AML-193 (cell line): ENCODE measurements at places on chromosomes 12 and 14.

DNA sequence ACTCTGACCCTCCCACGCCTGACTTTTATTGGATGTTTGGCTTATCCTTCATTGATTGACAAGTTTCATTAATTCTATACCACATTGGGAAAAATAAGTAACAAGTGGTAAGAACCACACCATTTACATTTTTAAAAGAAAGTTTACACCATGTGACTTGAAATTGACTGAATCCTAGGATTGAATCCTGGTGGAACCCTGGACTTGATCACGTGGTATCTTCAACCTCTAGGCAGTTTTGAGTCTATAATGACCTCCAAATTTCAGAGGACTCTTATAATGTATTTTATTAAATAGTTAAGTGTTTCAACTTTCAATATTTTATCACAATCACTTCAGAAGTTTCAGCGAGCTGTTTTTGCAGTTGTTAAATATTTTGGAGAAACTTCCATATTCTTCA, 172.0 kb downstream of the SLC6A15 start:
- no peak for DNase-seq

DNA sequence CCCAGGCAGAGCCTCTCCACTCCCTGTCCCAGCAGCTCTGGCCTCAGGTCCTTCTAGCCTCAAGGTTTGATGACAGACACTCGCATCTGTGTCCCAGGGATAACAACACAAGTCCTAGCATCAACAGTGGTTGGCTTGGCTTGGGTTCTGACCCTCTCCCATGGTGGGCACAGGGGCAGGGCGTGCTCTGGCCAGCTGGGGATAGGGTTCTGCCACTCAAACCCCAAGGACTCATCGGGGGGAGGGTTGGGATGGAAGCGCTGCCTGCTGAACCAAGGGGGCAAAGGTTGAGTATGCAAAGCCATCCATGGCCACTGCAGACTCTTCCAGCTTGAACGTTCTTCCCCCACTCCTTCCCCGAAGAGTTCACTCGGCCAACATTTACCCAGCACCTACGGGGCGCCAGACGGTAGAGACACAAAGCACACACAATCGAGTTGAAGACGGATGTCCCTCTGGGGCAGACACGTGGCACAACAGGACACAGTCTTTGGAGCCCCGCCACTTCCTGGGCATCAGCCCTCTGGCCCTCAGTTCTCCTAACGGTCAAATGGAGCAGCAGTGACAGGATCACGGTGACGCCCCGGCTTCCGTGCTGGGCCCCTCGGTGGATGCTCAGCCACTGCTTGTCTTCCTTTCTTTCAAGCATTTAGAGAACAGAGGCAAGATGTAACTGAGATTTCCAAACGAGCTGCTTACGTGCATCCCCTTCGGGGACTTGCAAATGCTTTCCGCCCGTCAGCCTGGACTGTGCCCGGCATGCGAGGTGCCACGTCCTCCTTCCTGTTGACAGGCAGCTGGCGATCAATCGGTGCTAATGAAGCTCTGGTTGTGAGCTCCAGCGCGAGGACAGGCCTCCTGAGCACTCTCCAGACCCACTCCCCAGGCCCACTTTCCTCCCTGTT, 42.6 kb downstream of the DLK1 start:
- no peak for DNase-seq

DNA sequence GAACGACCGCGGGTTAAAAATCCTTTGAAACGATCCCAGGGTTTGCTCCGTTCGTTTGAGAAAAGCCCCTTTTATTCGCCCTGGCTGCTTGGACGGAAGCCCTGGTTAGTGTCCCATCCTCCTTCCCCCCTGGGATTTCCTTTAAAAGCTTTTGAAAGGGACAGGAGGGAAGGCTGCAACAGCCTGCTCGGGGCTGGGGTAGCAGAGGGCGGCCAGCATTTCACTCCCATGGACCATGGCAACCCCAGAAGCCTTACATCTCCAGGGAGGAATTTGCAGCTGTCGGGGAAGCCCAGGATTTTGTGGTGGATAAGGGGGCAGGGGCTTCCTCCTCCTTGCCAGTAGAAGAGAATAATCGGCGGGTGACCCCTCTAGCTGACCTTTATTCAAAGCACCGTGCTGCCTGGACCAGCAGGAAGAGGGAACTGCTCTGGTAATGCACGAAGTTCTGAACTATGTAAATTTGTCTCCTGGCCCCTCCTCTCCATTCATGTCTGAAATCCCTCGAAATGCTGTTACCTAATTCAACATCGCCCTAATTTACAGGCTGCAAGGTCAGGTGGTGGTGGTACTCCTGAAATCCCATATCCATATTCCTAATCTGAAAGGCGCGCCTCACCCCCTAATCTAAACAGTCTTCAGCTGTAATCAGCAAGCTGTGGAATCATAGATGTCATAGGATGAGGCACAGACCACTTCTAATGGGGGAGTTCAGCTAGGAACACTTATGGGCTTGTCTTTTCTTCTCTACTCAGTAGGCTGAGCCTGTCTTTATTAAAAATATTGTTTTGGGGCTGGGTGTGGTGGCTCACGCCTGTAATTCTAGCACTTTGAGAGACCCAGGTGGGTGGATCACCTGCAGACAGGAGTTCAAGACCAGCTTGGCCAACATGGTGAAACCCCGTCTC, 1.0 kb upstream of the CLIP1 start:
- peak; percentile 44 for DNase-seq

GRCh38 chr12:92796650-92797049, 93.9 kb downstream of the PLEKHG7 start:
- no peak for DNase-seq

DNA sequence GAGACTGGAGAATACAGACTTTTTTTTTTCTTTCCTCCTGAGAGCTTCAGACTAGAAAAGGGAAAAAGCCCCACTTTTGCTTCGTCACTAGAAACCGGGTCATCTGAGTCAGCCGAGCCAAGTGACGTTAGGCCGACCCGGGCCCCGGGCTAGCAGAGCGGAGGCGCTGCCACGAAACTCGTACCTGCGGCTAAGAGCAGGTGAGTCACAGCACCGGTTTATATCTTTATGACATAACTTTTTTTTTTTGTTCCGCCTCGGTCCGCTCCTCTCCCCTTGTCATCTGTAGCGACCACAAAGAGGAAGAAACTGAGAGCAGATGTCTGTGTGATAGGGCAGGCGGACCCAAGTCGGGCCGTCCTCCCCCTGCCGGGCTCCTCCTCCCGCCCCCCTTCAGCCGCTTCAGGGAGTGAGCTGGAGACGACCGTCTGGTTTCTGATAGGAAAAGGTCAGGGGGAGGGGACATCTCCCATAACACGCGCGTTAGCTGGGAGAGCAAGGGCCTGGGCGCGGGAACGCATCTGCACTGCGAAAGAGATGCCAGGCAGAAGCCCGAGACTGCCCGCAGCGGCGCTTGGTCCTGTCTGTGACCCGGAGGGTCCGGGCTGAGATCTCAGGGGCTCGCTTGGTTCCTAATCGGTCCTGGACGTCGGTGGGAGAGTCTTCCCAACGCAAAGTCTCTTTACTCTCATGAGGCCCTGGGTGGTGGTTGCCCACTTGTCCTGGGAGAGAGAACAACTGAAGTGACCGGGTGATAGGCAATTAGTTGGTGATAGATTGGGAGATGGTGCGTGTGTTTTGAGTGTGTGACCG, 586 bp downstream of the TTC6 start:
- DNase-seq: peak; percentile 0

DNA sequence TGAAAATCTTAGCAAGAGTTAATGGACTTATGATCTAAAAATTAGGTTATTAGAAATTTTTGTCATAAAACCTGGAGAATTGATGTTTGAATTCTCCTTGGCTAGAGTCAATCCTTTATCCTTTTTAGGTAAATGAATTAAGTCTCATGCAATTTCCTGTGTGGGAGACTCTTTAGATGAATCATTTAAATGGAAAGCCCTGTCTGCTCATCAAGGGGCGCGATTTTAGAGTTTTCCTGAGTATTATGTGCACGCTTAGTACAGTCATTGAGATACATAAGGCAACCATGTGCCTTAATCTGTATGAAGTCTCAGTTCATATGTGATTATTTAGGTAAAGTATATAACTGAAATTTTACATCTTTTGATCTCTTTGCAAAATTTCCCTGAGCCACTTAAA, 974.7 kb downstream of the NRXN3 start:
- no peak for DNase-seq

DNA sequence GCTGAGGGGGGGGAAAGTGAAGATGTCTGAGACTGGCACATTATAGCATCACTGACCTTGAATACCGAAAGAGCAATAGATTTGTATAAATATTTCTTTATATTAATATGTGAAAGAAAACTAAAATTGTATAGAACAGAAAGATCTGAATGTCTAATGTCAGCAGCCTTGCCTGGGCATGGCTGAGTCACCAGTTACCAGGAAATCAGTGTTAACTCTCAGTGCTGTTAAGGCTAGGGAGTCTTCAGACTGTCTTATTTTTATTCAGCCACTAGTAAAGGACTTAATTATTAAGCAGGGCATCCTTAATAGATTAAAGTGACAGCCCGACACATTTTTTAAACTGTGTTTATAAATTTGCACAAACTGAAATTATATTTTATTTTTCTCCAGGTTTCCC, 122.9 kb upstream of the AEBP2 start:
- DNase-seq: no peak

DNA sequence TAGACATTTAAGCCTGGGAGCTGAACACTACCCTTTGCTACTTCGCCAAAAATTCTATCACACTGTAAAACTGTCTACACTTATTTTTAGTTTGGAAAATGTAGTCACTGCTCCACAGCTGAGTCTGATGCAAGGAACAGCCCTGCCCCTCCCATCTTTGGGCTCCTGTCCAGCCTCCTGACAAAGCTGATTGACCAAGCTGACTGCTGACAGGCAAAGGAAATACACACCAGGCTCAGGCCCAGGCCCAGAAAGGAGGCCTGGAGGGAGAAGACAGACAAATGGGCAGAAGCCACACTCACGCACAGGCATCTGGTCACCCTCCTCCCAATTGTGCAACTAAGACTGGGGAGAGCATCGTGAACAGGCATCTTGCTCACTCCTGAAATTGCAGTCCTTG, 55.3 kb downstream of the ISCA2 start:
- no peak for DNase-seq

DNA sequence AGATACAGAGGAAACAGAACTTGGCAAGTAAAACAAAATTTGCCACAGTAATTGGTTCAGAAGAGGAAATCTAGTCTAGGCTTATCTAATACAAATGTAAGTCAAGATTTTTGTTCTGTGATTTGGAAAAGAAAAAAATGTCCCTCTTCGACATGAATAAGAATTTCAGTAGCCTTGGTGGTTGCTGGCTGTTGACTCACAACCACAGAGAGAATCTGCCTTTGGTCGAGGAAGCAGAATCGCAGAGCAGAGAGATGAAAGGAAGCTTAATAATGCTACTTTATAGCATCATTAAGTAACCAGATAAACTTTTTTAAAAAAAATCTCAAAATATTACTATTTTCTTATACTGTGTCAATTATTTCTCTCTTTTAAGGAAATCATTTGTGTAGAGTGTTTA, 1096.6 kb downstream of the FLRT2 start:
- no peak for DNase-seq

GRCh38 chr12:79566452-79567174, 124.2 kb downstream of the PAWR start:
- DNase-seq: no peak

DNA sequence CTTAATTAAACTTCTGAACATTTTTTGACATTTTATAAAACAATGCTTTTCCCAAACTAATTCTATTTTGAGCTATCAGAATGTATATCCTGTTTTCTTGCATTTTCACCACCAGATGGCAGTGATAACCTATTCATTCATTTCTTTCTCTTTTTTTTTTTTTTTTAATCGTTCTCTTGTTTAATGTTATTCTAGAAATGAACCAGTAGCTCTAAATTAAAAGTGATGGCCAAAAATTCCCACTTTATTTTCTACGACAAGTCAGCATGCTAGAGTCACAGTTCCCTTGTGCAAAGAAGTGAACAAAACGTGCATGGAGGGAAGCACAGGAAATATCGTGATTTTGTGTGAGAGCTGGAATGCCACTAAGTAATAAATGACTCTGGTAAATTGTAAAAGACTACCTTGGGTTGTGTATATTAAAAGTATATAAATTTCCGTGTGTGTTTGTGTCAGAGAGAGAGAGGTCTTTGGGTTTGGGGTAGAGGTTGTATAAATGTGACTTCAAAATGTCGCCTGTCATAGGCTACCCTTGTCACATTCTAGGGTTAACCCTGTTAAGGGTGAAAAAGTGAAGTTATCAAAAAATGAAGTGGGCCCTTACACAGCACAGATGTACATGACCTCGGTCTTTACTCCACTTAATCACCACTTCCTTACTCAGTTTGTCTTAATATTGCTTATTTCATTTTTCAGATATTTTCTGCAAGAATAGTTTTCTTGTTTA, 40.4 kb upstream of the LDHB start:
- peak; percentile 20 for DNase-seq

DNA sequence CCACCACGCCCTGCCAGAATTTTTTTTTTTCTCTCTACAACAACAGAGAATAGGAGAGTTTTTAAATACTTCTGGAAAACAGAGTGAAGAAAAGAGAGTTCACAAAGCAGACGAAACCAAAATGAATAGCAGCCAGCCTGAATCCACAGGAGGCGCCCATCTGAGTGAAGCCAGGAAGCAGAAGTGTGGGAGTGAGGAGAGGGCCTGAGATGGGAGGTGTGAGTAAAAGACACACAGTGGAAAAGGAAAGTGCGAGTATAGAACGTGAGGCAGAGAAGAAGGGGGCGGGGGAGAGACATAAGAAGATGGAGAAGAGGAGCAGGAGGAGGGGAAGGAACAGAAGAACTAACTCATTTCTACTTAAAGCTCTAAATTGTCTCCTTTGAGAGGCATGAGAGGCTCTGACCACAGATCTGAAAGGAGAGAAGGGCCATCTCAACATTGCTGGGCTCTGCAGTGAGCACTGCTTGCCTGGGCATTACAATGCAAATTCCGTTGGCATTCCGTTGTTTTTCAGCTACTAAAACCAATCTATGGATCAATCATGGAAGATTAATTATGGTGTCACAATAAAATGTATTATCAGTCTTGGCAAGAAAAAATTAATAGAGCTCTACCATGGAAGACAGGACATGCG, 140.1 kb upstream of the CPSF6 start:
- no peak for DNase-seq

GRCh38 chr14:97275276-97275675, 478.1 kb downstream of the VRK1 start:
- DNase-seq: no peak

DNA sequence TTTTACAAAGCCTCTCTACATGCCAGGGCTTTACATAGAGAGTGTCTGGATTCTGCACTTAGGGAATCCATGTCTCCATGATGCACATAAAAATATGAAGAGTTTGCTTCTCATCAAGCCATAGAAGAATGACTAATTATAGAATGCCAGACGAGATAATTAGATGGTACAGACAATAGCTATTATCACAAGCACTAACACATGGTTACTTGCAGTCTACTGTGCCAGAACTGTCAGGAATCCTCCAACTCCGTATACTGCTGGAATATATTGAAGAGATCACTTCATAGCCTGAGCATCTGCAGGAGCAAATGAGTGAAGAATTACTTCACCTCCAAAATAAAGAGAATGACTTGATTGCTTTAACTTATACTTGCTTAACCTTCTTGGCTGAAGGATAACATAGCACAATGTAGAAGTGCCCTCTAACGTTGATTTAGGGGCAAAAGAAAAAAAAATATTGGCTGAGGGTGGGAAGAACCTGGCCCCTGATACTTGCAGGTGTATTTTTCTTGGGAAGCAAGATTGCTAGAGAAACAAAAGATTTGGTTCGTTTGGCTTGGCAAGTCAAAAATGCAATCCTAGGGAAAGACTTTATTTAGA, 272.8 kb upstream of the FAR2 start:
- no peak for DNase-seq
